ENCODE measurements at places on chromosomes 5 and 9. TPM values are rescaled to one million over a fixed set of nuclear protein-coding genes. Genes with fewer than 3 reads are reported as not detected.

Gene DBH
- not detected for total RNA-seq

Gene HSPB3
- total RNA-seq: not detected

Gene ROR2
- total RNA-seq: 6.6 TPM

Gene GFI1B
- not detected for total RNA-seq

Gene EPB41L4A
- 1.4 TPM for total RNA-seq

Gene MYOZ3
- total RNA-seq: not detected

Gene DAB2IP
- total RNA-seq: 0.32 TPM

Gene ANKRD31
- total RNA-seq: 0.29 TPM

Gene COL15A1
- 0.51 TPM for total RNA-seq

Gene DCTN3
- total RNA-seq: 115 TPM

Gene LECT2
- total RNA-seq: not detected

Gene UQCRQ
- 333 TPM for total RNA-seq

Gene GMCL2
- total RNA-seq: not detected

Gene HSD17B3
- not detected for total RNA-seq

Gene PAEP
- not detected for total RNA-seq

All from T-helper 1 cell treated with Interleukin-12 subunit alpha and Interleukin-12 subunit beta and Interleukin-4 antibody, amounts not matched to agents 30 ng/mL and 1 ng/mL, for 36 hours (primary cell).